Prostate gland (tissue), 2 donors: ENCODE measurements at places on chromosomes 7 and 10. TPM values are rescaled to one million over a fixed set of nuclear protein-coding genes. Genes with fewer than 3 reads are reported as not detected.

Gene ATG9B
- 0.18 TPM for total RNA-seq

DNA sequence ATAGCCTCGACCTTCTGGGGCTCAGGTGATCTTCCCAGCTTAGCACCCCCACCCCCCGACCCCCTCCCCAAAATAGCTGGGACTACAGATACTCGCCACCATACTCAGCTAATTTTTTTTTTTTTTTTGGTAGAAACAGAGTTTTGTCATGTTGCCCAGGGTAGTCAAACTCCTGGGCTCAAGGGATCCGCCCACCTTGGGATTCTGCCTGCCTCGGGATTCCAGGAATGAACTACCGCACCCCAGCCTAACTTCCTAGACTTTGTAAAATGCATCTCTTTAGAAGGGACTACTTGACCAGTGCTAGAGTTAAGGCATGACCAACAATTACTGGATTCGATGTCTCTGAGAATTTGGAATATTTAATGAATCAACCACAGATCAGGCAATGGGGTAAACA lies 85.9 kb downstream of the MDFIC start:
- H3K4me1 ChIP-seq = no peaks in the 10 kb centered on the region
- H3K4me3 ChIP-seq = no peak overlapping the region
- H3K36me3 ChIP-seq = no peaks in the 10 kb centered on the region
- H3K27me3 ChIP-seq = no peaks in the 10 kb centered on the region

GRCh38 chr10:103276251-103276895 lies 565 bp upstream of the INA start:
- H3K27me3 ChIP-seq = peaks cover 16% of the 10 kb centered on the region
- no peak for DNase-seq
- no peaks in the 10 kb centered on the region for H3K36me3 ChIP-seq
- H3K27ac ChIP-seq = no peak overlapping the region
- no peak overlapping the region for H3K4me3 ChIP-seq
- H3K4me1 ChIP-seq = no peaks in the 10 kb centered on the region

Gene DMTF1
- total RNA-seq = 100 TPM

Gene AVPI1
- total RNA-seq = 17.0 TPM

DNA sequence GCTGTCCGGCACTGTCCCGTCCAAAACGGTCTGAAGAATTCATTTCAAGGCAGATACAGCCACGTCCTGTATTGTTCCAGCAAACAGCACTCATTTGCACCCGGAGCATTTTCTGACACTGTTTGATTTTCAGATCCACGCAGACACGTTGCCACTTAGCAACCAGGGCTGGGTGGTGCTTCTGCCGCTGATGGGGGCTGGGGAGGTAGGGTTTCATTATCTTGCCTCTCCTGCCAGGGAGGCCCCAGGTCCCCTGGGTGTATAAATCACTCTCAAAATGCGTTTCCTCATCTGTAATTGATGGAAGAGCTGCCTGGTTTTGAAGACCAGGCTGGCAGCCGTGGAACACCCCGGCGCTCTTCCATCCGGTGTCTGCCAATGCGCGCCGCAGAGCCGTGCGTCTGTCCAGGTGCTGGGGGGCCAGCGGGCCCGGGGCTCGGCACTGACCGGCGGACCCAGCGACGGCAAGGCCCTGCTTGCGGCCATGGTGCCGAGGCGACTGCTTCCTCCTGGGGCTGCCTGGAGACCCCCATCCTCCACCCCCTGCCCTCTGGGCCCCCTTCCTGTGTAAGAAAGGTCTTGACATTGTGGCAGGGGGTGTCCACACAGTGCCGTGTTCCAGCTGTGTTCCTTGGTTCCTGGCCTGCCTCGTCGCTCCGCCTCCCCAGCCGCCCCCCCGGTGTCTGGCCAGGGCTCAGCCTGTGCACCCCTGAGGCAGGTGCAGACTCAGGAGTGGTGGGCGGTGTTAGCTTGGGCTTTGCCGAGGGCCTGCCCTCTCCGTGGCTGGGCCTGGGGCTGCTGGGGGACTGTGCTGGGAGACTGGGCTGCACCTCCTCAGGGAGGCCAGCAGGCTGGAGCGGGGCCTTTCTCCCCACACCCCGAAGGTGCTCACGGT lies 16.6 kb downstream of the ADGRA1 start:
- H3K4me1 ChIP-seq = peaks cover 5% of the 10 kb centered on the region
- peaks cover 3% of the 10 kb centered on the region for H3K27me3 ChIP-seq
- no peak overlapping the region for H3K4me3 ChIP-seq
- H3K36me3 ChIP-seq = no peaks in the 10 kb centered on the region

DNA sequence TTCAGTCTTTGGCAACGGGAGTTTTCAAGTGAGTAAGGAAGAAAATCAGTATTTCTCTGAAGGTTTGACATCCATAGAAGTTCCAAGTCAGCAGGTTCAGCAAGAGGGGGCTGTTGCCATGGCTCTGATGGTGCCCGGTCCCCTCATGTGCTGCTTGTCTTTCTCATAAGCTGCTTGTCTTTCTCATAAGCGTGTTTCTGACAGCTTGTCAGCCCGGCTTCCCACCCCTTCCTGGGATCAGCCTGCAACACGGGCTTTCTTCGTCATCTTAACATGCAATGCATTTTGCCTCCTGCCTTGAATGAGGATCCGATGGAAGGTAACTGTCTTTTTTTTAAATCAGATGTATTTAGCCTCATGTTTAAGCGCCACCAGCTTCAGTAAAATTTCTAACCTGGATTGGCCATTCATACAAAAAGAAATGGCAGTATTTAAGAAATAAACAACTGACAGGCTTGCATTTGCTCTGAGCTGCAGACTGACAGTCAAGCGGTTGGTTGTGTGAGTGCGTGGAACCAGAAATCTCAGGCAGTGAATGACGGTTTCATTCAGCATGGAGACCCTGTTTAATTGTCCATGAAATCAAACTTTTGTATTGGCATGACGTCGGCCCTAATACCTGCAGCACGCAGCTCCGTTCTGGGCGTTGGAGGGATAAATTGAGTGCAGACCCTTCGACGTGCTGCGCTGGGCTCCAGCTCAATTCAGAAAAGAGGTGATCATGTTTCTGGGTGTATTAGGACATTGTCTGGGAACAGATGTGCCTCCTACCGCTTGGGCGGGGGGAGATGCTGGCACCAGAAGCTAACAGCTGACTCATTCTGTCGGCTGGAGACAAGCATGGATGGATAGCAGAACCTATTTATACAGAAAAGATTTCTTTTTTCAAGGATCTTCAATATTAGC lies 454.7 kb upstream of the FOXK1 start:
- no peak overlapping the region for H3K27ac ChIP-seq
- no peak for DNase-seq
- no peaks in the 10 kb centered on the region for H3K27me3 ChIP-seq
- no peak overlapping the region for H3K4me3 ChIP-seq

- no peaks in the 10 kb centered on the region for H3K4me1 ChIP-seq
- no peak overlapping the region for H3K27ac ChIP-seq
- DNase-seq = no peak
- no peak overlapping the region for H3K4me3 ChIP-seq
These were observed 847.1 kb downstream of the REEP3 start for GRCh38 chr10:64368298-64368697.

DNA sequence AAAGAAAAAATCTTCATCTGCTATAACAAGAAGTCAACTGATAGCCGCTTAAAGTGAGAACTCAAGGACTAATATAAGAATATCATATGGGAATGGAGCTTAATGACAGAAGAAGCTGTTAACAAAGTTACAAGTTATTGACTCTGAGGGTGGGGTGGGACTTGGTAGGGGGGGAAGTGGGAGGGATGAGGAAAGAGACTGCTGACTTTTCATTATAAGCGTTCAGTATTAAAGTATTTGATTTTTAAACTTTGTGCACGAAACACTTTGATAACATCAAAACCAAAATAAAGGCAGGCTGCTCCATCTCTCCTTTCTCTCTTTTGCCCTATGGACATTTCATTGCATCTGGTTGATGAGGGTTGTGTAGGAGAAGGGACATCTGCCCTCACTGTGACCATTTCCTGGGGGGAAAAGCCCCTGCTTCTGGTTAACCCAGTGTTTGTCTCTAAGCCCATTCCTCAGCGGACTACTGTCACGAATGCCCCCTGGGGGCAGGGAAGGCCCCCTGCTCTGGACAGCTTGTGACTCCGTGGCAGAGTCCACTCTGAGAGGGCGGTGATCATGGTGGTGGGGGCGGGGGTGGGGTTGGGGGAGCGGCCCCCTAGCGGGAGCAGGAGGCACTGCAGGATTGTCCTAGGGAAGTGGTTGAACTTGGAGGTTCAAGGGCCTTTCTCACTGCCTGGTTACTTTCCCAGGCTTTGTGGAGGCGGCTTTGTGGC lies 17.4 kb downstream of the SLC13A4 start:
- H3K4me3 ChIP-seq = no peak overlapping the region
- no peaks in the 10 kb centered on the region for H3K27me3 ChIP-seq
- H3K36me3 ChIP-seq = no peaks in the 10 kb centered on the region
- no peak overlapping the region for H3K27ac ChIP-seq
